ENCODE measurements at places on chromosomes 4 and X. TPM values are rescaled to one million over a fixed set of nuclear protein-coding genes. Genes with fewer than 3 reads are reported as not detected.

PARM1 gene
- total RNA-seq, result not detected

PRKX gene
- 70.2 TPM for total RNA-seq

AVPR2 gene
- not detected for total RNA-seq

ETDA gene
- total RNA-seq, result not detected

BRS3 gene
- total RNA-seq, result not detected

ZNF81 gene
- total RNA-seq, result 9.9 TPM

HOPX gene
- total RNA-seq, result 19.3 TPM

LPAR4 gene
- total RNA-seq, result not detected

EGF gene
- not detected for total RNA-seq

ODAPH gene
- not detected for total RNA-seq

RNF150 gene
- not detected for total RNA-seq

SH3TC1 gene
- total RNA-seq, result 41.3 TPM

TCEAL7 gene
- total RNA-seq, result not detected

PLXNA3 gene
- total RNA-seq, result 78.8 TPM

TMPRSS11F gene
- not detected for total RNA-seq

TRO gene
- 2.2 TPM for total RNA-seq

AWAT2 gene
- total RNA-seq, result not detected

SCRG1 gene
- total RNA-seq, result not detected

PRDM8 gene
- 19.8 TPM for total RNA-seq

CSN1S1 gene
- total RNA-seq, result not detected

KIT gene
- total RNA-seq, result 2.4 TPM

HSD17B13 gene
- total RNA-seq, result 0.58 TPM

ARMCX4 gene
- 13.3 TPM for total RNA-seq

CT45A2 gene
- total RNA-seq, result not detected

FAM9C gene
- total RNA-seq, result not detected

TSPYL2 gene
- total RNA-seq, result 159 TPM

IL2RG gene
- total RNA-seq, result 379 TPM

NKX1-1 gene
- not detected for total RNA-seq

RWDD4 gene
- 13.8 TPM for total RNA-seq

TCEAL6 gene
- total RNA-seq, result not detected

DGAT2L6 gene
- not detected for total RNA-seq

SHROOM4 gene
- total RNA-seq, result not detected

BRCC3 gene
- total RNA-seq, result 19.2 TPM

CD40LG gene
- 68.4 TPM for total RNA-seq

GPR119 gene
- not detected for total RNA-seq

MAGEA1 gene
- total RNA-seq, result not detected

PAK3 gene
- 1.5 TPM for total RNA-seq

GAGE12H gene
- total RNA-seq, result not detected

HHIP gene
- total RNA-seq, result not detected

MFAP3L gene
- total RNA-seq, result 2.1 TPM
